Cardiac atrium fibroblast (primary cell): ENCODE measurements at places on chromosomes 3 and 15. TPM values are rescaled to one million over a fixed set of nuclear protein-coding genes. Genes with fewer than 3 reads are reported as not detected.

The SLC15A2 gene
- total RNA-seq, result 0.18 and 0.32 TPM in 2 replicates

The ZNF860 gene
- 0.32 and 0.36 TPM in 2 replicates for total RNA-seq

The KLHDC8B gene
- 17.3 and 30.1 TPM in 2 replicates for total RNA-seq

The SCAANT1 gene
- total RNA-seq, result not detected in 2 replicates

The SLC6A20 gene
- total RNA-seq, result not detected in 2 replicates
